CD4-positive, alpha-beta memory T cell (primary cell): ENCODE measurements at places on chromosomes 7 and 10.
A peak's percentile ranks its signal among the peaks of the same experiment; 100 is the strongest.

- peak; percentile 81 for DNase-seq
Observed at GRCh38 chr10:3902054-3902808, 117.2 kb upstream of the KLF6 start.

DNA sequence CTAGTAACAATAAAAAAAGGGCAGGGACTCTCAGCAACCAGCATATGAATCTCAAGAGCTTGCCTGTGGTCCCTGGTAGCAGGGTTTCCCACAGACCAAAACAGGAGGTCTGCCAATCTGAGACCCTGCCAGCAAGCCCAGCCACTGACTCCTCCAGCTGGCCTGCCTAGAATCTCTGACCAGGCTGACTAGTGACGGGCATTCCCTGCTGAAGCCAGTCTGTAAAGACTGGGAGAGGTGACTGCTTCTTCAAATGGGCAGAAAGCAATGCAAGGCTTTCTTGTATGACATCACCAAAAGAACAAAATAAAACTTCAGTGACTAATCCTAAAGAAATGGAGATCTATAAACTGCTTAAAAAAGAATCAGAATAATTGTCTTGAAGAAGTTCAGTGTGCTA lies 249.4 kb downstream of the TCF7L2 start:
- no peak for DNase-seq

- DNase-seq = no peak
Observed at GRCh38 chr7:149692557-149692982, 80.8 kb downstream of the ZNF467 start.

DNA sequence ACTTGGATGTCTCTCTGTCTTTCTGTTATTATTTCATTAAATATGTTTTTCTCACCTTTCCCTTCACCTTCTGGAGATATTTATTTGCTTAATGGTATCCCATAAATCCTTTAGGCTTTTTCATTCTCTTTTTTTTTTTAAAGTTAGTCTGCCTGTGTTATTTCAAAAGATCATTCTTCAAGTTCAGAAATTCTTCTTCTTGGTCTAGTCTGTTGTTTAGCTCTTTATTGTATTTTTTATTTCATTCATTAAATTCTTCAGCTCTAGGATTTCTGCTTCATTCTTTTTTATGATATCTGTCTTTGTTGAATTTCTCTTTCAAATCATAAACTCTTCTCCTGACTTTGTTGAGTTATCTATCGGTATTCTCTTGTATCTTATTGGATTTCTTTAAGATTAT lies 312.1 kb upstream of the KAT6B start:
- DNase-seq = no peak
